ENCODE measurements at places on chromosomes 1 and 21. TPM values are rescaled to one million over a fixed set of nuclear protein-coding genes. Genes with fewer than 3 reads are reported as not detected.

GRCh38 chr21:40923407-40923806 is 76.4 kb upstream of the DSCAM start:
- no peak for DNase-seq

The LIPI gene
- not detected for total RNA-seq

The KRTAP12-2 gene
- not detected for total RNA-seq

The HJV gene
- not detected for total RNA-seq

DNA sequence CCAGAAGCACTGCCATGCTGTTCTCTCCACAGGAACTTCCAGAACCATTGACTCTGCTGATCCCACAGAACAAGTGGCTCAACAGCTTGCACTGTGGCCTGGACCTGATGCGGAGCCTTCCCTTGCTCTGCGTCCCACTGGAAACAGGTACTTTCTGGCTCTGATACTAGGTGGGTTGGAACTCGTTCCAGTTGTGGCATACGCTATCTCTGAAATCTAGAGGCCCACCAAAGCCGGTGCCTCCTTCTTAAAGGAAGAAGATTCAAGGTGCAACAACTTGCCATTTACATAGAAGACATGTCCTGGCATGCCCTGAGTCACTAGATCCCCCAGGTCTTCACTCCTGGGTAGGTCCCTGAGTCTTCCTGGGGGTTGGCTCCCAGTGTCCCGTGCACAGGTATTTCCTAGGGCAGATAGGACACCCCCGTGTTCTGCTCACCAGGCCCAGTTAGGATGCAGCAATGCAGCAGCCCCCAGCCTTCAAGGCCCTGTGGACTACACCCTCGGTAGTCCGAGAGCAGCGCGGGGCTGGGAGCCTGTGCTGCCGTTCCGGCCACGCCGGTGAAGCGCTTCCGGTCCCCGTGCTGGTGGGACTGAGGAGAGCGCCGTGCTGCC is 10.8 kb upstream of the PCBP3 start:
- no peak for DNase-seq

The CD53 gene
- total RNA-seq, result 522 TPM

The PPP1R12B gene
- total RNA-seq, result 22.4 TPM

DNA sequence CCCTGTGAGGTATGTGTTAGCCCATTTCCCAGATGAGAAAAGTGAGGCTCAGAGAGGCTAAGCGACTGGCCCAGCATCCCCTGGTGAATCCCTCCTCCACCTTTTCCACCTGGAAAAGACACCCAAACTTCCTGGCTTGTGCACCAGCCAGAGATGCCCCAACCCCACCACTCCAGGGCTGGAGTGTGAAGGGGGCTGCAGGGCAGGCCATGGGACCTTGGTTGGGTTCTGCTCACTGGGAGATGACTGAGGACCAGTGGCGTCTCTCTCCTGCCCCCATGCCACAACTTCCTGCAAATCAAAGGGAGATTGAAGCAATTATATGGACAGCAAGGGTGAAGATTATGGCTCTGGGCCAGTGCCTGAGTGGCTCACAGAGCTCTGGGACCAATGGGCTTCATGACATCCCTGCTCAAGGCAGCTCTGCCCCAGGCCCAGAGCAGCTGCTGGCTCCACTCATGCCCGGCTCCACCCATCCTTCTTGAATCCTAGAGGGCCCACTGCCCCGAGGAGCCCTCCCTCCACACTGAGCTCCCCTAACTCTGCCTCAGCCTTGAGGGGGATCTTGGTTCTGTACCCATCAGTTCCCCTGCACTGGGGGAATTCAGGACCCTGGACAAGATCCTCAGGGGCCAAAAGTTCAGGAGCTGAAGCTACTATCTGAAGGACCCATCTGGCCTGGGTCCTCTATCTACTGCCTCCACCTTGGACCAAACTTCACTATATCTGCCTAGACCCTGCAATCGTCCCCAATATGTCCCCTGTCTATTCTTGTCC is 416.9 kb downstream of the PTPRU start:
- no peak for DNase-seq

DNA sequence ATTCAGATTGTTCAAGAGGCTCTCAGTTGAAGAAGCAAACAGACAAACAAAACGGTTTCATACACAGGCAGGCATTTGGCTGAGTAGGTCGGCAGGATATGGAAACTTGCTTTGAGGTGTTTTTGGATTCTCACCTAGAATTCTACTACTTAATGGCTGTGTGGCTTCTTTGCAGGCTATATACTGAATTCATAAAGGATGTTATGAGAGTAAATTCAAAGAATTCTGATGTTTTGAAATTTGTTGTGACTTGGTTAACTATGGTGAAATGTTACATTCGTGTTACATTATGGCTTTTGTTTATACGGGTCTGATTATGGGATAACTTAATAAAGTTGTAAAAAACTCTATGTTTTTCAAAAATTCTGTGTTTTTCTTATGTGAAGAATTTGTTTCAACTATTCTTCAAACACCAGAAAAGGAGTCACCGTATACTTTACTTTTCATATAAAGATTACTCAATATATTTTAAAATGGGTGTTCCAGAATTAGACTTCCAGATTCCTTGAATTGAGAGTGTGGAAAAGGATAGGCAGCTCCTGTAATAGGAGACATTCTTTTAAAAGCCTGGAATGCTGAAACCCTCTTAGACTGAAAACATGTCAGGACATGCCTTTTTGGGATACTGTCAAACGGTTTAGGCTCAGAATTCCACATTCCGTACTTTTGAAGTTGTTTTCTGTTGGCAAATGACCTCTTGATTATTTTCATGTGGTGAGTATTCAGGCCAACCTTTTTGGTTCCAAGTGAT is 8.2 kb upstream of the IRF2BP2 start:
- no peak for DNase-seq

The RHEX gene
- 34.8 TPM for total RNA-seq

The FAM167B gene
- 1.2 TPM for total RNA-seq

- no peak for DNase-seq
Observed at GRCh38 chr1:29859126-29859525, 622.8 kb downstream of the PTPRU start.

DNA sequence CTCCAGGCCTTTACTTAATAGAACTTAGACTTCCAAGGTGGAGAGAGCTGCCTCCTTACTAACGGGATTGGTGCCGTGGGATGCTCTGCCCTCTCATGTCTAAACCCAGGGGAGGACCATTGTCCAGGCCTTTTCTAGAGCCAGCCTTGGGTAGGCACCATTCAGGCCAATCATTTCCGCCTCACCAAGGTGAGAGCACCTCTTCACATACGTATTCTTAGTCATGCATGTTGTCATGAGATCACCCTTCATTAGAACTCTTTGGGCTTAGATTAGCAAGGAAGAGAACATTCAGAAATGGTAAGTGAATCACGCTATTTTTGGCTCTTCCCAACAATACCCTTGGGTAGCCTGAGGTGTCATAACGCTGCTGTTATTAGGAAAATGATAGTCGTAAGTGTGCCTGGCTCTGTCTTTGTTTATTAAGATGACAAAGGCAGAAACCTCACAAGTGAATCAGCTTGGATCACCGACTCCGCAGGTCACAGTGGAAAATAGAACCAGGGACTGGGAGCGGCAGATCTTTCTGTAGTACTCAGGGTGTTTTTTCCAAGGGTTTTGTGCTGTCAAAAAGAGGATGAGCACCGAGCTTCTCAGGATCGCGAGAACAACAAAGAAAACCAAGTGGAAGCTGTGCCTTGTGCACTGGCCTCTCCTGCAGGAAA is 55.0 kb downstream of the HUNK start:
- no peak for DNase-seq

DNA sequence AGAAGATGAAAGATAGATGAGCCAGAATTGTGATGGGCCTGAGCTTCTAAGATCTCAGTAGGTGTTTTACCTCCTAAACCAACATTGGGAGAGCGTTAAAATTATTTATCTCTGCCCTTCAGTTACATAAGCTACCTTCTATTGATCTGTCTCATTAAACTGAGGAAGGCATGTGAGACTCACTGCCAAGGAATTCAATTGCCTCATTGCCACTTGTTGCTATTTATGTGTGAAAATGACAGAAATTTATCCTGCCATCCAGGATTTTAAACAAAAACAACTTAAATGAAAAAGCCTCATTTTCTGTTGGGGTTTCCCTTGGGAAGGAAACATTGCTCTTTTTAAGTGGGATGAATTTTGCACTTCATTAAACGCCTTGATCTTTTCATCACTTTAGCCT is 78.7 kb upstream of the RUNX1 start:
- no peak for DNase-seq

The FCER1A gene
- total RNA-seq, result not detected

DNA sequence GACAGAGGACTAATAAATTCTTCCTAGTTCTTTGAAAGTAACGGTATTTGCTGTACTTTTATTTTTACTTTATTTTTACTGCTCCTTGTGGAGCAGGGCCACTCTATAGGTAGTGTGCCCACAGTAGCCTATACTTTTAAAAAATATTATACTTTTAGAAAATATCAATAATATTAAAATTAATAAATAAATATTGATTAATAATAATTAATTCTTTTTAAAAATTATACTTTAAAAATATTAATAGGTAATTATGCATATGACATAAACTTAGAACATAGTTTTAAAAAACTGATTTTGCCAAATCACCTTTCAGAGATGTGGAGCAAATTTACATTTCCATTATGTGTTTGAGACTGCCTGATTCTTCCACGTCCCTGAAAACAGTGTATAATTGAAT is 30.8 kb downstream of the ZBED6 start:
- no peak for DNase-seq

- no peak for DNase-seq
Observed at GRCh38 chr1:184827600-184828368, 73.1 kb upstream of the EDEM3 start.

DNA sequence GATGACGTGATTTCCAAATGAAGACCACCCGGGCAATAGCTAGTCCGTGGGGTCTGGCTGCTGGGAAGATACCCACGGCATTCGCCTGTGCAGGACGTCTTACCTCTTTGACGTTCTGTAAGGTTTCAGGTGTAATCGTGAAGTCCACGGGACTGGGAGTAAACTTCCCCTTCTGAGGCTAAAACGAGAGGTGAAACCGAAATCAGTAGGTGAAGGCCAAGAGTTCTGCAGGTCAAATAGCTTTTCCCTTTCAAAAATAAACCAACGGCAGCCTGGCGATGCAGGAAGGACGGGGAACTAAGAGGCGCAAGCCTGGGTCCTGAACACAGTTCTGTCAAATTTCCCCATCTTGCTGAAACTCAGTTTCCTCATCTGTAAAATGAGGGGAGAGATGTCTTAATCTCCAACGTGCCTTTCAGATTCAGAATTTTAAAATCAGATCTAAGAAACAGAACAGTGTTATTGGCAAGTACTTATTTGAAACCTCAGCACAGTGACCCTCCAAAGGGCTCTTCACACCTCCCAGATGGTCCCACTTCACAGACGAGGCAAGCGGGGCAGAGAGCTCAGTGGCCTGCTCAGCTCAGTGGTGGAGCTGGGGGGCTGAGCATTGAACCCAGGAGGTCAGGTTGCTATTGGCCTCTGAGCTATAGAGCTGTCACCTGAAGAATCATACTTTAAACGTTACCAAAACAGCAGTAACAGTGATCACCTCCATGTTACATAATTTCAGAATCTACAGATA is 34.7 kb downstream of the VPS26C start:
- no peak for DNase-seq

GRCh38 chr1:229920683-229921082 is 146.4 kb upstream of the GALNT2 start:
- DNase-seq, result no peak

DNA sequence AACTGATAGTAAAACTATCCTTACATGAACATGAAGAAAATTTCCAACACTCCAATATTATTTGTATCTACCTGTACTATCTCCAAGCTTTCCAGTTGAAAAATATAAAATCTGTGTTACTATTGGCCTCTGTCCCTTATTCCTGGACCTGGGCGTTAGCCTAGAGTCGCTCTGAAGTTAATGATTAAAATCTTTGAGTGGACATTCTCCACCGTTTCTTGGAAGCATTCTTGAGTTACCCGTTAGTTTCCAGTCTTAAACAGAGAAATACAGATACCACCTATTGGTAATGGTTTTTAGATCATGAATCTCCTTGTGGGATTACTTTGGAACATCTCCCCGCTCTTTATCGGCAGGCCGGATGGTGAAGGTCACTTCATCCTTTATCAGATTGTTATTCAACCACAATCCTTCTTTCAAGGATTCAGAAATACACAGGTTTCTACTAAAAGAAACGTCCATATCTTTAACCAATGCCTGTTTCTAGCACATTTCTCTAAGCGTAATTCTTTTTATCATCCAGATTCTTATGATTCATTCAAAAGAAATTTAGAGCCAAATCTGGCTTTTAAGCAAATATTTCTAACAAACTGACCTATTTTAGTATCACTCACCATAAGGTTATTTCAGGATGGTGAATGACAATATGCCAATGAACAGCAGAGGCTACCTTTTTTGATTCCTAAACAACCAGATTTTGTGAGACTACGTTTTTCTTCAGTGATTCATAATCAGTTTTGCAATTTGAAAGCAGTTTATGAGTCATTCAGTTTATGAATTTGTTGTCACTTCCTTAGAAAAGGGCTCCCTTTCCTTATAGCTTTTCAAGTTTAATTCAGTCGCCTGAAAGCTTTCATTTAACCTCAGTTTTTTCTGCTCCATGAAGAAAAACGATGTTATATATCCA is 70.2 kb upstream of the ERRFI1 start:
- no peak for DNase-seq

The DBT gene
- 9.8 TPM for total RNA-seq
